ENCODE measurements at places on chromosomes 1 and 21.

- DNase-seq = no peak
Observed at GRCh38 chr1:168362991-168363390, 82.3 kb downstream of the TBX19 start.

DNA sequence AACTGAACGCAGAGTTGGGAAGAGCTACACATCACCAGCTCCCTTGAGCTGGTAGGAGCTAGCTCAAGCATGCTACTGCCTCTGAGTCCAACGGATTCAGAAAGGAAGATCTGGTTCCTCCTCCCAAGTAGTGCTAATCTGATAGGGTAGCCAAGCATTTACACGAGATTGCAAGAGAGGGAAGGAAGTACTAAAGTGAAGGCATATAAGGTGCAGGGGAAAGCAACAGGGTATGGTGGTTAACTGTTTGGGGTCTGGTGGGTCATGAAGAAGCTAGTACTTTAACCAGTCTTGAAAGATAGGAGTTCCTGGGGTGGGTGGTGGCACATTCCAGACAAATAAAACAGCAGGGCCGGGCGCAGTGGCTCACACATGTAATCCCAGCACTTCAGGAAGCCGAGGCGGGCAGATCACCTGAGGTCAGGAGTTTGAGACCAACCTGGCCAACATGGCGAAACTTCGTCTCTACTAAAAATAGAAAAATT is 20.2 kb upstream of the ZNF436 start:
- DNase-seq = no peak

GRCh38 chr1:156583821-156584622 is 4.5 kb downstream of the TTC24 start:
- DNase-seq = peak; percentile 78

- DNase-seq = no peak
Observed at GRCh38 chr21:27480841-27481261, 514.0 kb upstream of the ADAMTS5 start.

DNA sequence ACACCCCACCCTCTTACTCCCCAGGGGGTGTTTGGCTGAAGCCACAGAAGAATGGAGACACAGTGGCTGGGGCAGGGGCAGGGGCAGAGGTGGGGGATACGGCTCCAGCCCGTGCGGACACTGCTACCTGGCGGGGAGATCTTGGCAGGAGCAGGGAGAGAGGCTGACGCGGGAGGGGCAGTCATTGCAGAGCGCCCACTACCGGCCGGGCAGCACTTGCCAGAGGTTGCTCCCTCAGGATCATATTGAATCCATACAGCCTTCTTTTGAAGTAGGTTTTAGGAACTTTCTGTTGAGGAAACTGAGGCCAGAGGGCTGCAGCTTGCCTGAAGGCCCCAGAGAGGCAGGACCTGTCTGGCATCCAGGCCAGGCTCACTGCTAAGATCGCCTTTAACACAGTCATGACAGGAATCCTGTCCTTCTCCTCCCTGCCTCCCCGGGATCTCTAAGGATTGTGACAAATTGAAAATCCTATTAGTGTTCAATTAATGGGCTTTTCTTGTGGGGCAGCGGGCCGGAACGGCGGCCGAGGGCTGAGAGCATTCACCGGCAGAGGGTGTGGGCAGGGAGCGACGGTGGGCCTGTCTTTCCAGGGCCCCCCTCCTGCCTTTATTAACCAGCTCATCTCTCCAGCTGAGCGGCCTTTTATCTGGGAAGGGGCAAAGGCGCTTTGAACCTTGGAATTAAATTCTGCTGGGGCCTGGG is 65.5 kb upstream of the WNT4 start:
- DNase-seq = no peak
